ENCODE measurements at places on chromosomes 13 and 19.

- no peak for DNase-seq
Measured at GRCh38 chr13:90803210-90803609, 544.3 kb upstream of the MIR17HG start.

DNA sequence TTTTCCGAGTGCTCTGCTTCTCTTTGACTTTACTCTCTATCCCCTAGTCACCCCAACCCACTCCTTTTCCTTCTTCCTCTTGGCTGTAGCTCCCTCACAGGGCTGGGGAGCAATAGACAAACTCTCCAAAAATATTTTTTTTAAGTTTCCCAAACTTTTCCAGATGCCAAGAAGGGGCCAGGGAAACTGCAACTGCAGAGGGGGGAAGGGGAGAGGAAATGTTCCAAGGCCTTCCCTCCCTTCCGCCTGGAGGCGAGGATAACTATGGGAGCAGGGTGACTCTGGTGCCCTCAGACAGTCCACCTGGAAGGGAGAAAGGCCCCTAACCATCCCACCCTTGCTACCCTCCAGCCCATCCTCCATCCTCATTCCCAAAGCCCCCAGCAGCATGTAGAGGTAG lies 49.4 kb downstream of the LYL1 start:
- DNase-seq, result no peak

- no peak for DNase-seq
Measured at GRCh38 chr19:55490478-55491432, 2.5 kb downstream of the SSC5D start.

DNA sequence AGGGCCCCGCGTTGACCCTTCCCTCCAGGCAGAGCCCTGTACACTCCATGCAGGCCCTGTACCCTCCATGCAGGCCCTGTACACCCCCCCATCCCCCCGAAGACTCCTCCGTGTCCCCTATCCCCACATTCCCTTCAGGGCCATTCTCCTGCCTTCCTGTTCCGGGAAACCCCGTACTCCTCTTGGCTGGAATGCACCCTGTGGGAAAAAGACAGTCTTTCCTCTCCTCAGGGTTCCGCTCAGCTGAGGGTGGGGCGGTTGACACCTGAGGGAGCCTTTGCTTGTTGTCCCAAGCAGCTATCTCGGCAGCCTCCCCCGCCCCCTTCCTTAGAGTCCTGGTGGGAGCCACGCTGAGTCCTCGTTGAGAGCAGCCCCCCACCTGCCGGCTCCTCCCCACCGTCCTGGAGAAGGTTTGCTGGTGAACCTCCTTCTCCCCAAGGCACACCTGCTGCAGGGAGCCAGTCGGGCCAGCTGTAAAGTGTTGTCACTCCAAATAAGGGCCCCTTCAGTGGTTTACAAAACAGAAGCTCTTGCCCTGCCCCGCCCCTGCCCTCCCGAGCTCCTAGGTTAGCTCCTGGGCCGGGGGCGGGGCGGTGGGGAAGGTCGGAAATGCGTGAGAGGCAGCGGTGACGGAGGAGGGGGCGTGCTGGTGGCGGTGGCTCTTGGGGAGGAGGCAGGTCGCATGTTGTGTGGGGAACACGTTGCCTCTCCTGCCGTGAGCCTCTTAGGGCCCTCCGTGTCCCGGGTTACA lies 1.5 kb downstream of the GNA11 start:
- no peak for DNase-seq

GRCh38 chr19:19746286-19747213 lies 13.6 kb upstream of the ZNF14 start:
- DNase-seq, result no peak

DNA sequence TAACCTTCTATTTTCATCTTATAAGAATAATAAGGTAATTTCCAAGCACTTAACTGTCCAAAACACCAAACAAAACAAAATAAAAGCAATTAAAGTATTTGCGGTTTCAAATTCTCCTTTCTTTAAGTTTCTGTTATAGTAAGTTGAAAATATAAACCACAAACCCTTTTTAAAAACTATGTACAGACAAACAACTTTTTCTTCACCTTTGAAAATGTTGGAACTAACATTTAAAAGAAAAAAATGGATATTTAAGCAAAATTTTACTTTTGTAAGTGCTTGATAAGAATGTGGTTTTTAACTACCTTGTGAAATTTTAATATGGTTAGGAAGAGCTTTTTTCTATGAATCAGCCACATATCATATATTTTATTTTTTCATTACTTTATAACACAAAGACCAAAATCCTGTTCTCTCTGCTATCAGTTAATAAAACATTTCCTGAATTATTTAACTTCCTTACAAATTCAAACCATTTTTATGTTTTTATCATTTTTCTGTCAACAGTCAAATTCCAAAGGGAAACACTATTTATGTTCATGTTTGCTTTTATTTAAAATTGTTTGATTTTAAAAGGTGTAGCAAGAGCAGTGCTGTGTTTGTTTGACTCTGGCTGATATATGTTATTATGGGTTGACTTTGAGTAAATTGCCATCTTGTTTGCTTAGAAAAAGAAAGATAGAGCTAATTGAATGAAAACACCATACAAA lies 554.1 kb upstream of the KLHL1 start:
- no peak for DNase-seq

DNA sequence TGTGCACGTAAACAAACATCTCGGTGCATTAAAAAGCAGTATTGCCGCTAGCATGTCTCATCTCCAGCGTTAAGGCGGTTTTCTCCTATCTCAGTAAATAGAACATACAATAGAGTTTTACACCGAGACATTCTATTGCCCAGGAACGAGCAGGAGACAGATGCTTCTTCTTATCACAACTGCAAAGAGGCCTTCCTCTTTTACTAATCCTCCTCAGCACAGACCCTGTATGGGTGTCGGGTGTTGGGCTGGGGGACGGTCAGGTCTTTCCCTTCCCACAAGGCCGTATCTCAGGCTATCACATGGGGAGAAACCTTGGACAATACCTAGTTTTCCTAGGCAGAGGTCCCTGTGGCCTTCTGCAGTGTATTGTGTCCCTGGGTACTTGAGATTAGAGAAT lies 21.2 kb downstream of the ZNF233 start:
- no peak for DNase-seq

DNA sequence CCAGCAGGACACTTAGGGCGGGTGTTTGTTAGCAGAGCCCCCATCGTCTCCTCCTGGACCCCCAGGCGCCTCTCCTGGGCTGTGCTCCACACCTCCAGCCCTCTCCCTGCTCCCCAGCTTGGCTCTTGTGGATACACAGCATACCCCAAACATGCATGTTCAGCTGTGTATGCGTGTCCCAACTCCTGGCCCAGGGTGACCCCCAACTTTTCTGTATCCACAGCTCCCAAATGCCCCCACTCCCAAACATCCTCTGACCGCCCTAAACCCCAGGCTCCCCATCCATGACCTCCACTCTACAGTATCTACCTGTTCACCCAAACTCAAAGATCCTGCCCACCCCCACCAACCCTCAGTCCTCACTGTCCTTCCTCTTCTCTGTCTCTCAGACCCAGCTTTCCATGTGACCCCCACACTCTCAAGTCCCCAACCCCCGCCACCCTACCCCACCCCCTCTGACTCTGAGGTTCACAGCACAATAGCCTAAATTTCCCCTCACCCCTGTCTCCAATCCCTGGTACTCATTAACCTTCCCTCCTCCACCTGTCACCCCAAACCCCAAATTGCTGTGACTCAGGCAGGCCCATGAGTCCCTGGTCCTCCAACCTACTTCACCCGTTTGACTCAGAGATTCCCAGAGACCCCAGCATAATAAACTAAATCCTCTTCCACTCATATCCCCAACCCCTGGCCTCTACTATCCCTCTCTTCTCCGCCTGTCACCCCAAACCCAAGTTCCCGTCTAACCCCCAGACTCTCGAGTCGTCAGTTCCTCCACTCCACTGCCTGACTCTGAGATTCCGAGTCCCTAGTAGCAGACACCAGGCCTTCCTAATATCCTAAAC lies 968 bp downstream of the UBE2M start:
- no peak for DNase-seq

- DNase-seq, result no peak
Measured at GRCh38 chr13:75518439-75519088, 19.1 kb downstream of the COMMD6 start.

DNA sequence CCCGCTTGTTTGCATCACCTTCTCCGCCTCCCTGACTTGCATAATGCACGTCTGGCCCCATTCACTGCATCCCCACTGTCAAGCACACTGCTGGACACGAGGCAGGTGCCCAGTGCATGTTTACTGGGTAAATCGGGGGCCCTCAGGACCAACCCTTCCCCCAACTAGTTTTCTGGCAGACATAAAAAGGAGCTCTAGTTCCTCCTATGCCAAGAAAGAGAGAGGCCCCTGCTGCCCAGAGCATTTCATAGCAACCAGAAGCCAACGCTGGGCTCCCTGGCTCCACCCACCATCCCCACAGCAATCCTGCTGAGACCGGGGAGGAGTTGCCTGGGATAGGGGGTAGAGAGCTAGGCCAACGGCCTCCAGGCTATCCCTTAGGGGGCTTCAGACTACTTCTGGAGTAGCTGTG lies 23.2 kb downstream of the ANKRD27 start:
- no peak for DNase-seq

DNA sequence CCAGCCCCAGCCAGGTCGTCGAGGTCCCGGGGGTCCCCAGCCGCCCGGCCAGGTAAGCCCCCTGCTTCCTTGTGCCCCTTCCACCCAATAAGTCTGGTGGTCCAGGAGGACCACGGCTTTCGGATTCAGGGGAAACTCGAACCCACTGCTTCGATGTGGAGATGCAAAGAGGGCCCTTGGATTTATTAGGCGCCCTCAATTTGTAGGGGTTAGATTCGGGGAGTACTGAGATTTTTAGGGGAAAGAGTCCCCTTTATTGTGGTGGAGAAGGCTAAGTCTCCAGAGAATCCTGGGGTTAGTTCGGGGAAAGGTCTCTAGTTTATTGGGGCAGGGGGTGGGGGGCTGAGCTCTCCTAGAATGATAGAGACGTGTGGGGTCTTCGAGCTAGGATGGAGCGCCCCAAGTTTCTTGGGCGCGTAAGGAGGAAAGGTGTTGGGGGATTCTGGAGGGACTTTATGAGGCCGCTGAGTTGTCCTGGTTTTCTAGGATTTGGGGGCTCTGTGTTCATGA lies 3.8 kb upstream of the LTBP4 start:
- DNase-seq, result no peak

DNA sequence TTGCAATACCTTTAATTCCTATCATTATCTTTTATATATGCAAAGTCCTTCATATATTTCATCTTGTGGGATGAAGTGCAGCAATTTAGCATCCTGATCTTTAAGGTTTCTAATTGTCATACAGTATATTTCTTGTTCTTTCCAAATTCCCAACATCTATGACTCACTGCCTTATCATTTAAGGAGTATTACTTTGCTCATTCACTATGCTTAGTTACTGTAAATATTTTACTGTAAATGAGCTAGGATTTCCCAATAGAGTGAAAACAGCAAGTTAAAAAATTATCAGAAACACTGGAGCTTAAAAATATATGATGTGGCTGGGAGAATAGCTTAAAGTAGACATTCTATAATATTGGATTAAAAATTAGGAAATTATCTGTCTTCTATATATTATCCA lies 69.9 kb downstream of the SLITRK6 start:
- DNase-seq, result no peak

DNA sequence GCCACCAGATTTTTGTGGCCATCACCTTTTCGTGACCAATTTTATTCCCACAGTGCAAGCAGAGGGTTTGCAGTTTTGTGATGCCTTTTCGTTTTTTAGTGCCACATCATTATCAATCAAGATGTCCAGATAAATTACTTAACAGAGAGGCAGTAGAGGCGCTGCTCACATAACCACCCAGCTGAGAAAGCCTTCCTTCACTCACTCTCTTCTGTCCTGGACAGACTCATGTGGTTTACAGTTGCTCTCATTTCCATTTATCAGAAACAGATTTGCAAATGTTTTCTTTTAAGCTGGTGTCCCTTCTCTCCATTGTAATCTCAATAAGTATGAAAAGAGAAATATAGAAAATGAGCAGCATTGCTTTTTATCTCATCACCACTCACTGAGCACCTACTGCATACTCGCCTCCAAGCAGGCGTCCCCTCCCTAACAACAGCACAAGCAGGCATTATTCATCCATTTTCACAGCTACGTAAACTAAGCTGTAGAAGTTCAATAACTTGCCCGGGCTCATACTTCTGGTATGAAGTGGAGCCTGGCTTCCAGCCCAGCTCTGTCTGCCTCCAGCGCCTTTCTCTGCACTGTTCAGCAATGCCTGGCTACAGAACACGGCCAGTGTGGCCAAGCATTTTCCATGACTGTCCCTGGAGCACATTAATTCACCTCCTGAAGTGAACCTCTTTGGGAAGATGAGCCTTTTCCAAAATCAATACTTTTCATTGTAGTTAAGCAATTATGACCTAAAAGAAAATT lies 34.6 kb upstream of the KATNAL1 start:
- no peak for DNase-seq

Measured in RPMI8226 (cell line).